Stimulated activated CD4-positive, alpha-beta T cell treated with anti-CD3 and anti-CD28 coated beads, TNF-alpha, amount 100 ng/mL, for 48 hours (primary cell): ENCODE measurements at places on chromosomes 1 and 21.

DNA sequence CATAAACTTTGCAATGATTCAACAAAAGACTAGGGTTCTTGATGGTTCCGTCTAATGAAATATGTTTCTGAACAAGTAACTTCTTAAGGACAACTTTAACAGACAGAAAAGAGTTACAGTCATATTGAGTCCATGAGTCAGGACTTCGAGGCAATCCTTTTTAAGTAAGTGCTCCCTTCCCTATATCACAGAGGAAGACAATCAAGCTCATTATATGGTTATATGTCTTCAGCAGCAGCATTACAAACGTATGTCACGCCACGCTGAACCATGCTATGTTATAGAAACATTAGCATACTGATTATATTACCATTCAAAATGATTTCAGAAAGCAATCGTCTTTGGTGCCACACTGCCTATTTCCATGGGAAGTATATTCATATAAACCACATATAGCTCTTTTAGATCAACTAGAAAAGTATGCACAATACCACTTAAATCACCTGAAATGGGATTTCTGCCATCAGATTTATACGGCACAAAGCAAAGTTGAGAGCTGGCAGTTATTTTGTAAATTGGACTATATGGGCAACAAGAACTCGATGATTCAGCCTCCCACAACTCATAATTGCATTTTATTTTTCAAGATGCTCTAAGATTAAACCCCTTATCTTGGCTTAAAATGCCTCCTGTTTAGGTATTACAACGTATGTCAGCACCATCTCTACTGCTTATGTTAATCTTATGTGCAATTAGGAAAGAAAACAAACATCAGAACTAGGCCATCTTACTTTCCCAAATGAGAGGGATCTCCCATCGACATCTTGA is 111.3 kb upstream of the SAMSN1 start:
- no peak for DNase-seq

- DNase-seq, result no peak
These were observed 89.2 kb upstream of the DSCAM start for GRCh38 chr21:40936178-40936577.

DNA sequence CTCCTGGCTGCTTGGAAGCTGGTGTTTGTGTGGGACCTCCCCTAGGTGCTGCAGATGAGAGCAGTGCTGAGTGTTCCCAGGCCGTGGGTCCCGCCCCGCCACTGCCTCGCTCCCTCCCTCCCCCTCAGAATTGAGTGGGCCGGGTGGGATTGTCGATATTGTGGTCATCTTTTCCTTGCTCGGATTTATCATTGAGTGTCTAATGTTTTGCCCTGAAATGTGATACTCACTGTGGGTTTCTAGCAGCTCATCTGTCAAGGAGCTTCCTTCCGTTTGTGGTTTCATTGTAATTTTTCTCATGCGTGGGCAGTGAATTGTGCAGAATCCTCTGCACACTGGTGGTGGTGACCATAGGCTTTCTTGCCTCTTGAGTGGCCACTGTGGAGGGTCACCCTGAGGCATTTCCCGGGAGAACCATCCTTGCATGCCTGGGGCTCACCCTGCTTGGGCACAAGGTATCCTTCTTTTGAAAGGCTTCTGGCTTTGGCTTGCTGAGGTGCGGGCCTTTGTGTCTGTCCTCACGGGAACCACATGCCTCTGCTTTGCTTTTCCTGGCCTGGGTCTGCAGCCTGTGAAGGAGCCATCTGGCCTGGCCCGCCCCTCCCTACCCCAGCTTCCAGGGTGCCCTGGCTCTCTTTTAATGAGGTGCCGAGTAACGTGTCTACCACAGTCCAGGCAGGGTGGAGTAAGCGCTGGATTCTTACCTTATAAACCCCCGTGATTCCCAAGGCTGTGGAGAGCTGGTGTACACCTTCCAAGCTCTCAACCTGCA is 25.6 kb downstream of the SLX9 start:
- no peak for DNase-seq

DNA sequence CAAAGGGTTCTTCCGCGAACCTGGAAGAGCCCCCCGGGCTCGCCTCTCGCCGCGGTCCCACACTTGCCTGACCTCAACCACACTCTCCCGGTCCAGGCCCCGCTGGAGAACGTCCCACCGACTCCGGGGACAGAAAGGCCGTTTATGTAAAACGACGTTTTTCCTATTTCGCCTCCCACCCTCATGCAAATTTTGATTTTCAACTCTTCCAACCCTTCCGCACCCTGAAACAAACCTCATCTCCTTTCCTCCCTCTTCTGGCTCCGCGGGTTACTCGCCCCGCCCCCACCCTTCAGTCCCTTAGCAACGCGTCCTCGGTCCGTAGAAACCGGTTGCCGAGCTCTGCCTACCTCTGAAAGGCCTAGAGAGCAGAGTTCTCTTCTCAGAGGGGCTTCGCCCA is at the start of gene C1orf141:
Gene C1orf141 (minus strand): TSS at position 276 of the 400 bp plus-strand sequence. CDS start 7,730 bp downstream, outside the sequence.
- no peak for DNase-seq

DNA sequence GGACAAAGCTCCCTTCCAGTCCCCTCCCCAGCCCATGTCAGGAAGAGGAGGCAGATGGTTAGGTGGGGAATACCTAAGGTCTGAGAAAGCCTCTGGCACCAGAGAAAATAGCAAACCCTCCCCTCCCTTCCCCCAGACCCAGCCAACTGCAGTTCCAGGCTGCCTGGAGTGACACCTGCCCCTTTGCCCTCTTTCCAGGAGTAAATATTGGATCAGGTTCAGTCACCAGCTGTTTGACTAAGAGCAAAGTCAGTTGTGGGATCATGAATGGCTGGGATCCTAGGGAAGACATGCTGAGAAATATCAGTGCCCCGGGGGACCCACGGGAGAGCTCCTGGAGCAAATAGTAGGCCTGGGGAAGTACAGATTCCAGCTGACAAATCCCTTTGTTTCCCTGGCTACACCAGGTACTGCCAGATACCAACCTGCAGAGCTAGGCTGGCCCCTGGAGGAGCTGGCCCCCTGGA is 12.2 kb upstream of the CDK18 start:
- no peak for DNase-seq
